Stimulated activated CD4-positive, alpha-beta T cell treated with anti-CD3 and anti-CD28 coated beads, Interleukin-4, amount 100 ng/mL, for 24 hours (primary cell): ENCODE measurements at places on chromosomes 11 and 22.

DNA sequence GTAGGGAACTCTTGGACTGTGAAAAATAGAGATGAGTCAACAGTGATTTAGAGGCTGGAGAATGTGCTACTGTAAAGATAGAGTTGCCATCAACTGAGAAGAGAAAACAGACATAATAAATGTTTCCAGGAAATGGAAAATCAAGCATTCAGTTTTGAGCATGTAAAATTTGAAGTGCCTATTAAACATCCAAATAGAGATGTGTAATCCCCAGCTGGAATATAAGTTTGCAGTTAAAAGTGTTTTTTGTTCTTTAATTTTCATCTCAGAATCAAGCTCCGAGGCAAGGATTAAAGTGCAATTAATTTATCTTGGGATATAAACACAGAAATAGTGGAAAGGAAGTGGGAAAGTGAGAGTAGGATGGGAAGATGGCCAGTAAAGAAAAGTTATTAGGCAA lies 666.0 kb upstream of the RAG2 start:
- DNase-seq: no peak

DNA sequence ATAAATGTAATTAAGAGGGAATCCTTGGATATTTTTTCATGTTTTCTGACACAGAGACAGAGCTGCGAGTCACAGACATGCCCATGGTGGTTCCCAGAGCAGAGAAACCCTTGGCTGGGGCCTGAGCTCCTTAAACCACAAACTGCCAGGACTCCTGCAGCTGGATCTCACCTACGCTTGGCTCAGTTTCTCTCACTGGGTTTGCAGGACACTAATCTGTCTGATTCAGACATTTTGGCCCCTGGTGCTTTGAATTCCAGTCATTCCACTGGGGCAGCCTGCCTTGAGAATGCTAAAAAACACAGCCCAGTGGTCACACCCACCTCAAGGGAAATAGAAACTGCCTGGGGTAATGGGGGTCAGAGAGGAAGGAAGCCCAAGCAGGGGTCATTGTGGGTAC lies 122.6 kb downstream of the CCDC81 start:
- no peak for DNase-seq

DNA sequence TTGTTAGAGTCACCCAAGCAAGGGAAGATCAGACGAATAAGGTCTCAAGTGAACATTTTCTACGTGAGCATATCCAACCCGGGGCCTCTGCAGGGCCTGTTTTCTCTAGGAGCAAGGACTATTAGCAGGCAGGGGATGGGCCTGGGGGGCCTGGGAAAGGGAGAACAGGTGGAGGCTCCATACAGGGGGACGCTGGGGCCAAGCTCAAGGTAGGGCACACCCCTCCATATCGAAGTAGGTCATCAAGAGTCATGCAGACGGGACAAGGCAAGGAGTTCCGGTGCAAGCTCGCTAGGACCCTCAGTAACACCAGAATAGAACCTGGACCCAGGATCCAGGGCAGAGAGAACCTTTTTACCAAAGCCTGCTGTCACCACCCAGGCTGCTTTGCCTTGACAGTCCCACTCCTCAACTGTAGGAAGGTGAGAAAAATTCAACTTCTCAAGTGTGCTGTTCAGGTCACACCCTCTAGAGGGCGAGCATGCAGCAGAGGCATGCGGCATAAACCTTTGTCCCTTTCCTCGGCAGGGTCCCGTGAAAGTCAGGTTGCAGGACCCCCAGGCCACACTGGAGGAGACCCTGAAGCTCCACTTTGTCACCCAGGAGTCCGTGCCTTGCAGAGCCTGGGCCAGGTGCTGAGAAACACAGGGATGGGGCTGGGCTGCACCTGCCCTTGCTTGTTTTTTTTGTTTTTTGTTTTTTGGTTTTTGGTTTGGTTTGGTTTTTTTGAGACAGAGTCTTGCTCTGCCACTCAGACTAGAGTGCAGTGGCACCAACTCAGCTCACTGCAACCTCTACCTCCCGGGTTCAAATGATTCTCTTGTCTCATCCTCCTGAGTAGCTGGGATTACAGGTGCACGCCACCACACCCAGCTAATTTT lies 8.6 kb upstream of the APOBEC3B start:
- peak; percentile 45 for DNase-seq

GRCh38 chr22:25101501-25101900 lies 98.2 kb upstream of the CRYBB3 start:
- DNase-seq: no peak

DNA sequence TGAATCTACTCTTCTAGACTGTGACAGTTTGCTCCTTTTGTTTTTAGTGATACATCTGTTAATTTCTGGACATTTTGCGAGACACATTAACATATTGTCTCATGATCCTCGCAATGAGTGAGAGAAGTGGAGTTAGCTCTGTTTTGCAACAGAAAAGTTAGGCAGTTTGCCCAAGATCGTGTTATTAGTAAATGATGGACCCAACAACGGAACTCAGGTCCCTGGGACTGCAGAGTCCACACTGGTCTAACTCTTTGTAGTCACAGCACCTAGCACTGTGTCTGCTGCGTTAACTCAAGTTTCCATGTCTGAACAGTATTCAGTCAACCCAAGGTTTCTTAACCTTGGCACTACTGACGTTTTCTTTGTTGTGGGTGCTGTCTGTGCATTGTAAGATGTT lies 3.2 kb downstream of the DEPDC7 start:
- no peak for DNase-seq

DNA sequence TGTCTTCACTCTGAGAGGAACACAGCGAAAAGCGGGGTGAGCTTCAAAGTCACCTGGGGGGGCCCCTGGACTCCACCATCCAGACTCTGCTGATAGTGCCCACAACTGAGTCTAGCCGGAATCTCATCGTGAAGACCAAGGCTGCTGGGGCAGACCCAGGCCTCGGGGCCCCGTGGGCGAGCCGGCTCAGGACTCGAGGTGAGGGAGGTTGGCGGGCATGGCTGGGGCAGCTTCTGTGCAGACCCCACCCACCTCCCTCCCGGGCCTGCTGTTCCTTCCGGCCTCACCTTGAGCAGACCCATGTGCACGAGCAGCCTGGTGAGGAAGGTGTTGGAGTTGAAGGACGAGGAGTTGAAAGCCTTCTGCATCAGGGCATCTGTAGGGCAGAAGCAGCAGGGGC lies 8.7 kb upstream of the CHADL start:
- DNase-seq: no peak

DNA sequence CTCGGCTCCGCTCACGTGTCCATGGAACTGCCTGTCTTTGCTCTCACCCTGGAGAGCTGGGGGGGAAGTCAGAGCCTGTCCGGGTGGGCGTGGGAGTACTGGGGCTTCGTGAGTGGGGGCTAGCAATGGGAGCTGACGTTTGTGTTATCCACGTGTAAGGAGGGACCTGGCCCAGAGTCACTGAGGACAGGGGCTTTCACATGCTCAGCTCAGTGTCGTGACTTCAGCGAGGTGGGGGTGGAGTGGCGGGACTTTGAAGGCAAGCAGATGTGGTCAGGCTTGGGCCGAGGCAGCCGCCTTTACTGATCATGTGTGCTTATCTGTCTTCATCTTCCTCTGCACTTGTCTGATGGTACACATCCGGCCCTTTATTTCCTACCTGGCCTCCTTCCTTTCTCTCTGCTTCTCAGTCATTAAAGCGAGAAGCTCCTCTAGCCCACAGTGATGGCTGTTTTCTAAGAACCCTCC lies 113.1 kb upstream of the NNMT start:
- peak; percentile 50 for DNase-seq

- no peak for DNase-seq
These were observed 20.6 kb downstream of the IGSF9B start for GRCh38 chr11:133936136-133936535.

DNA sequence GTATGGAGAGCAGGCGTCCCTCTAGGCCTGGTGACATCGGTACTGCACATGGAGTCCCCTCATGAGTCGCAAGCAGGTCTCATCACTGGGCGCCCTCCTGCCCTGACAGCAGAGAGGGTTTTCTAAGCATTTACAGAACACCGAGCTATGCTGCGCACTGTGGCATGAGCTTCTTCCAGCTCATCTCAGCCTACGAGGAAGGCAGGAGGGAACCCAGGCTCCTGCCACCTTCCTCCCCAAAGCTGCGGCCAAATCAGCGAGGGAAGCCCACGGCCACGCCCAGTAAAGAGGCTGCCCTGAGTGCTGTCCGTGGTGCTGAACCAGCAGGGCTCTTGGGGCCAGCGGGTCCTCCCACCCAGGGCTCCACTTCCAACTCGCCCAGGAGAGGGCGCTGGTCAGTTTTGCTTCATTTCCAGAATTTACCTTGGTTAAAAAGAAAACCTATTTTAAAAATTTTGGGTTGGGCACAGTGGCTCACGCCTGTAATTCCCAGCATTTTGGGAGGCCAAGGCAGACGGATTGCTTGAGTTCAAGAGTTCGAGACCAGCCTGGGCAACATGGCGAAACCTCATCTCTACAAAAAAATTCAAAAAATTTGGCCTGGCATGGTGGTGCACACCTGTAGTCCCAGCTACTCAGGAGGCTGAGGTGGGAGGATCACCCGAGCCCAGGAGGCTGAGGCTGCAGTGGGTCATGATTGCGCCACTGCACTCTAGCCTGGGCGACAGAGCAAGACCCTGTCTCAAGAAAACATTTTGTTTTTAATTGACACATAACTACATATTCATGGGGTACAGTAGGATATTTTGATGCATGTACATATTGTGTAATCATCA lies 34.2 kb downstream of the PHF21B start:
- DNase-seq: peak; percentile 62

- no peak for DNase-seq
These were observed 104.5 kb upstream of the RAG2 start for GRCh38 chr11:36702330-36703054.

DNA sequence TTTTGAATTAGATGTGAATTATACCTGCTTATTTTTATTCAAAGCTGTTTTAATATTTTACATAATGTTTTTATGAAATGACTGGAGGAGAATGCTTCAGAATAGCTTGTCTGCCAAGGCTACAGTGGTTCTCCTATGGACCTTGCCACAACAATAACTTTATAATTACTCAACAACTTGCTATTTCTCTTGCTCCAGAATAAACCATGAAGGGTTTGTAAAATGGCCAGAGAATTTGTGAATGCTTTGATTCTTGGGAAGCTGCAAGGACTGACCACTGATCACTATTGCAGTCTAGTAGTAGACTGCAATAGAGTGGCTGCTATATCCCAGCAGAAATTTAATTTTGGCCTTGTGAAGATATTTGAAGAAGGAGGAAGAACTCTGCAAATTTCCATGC lies 199.7 kb downstream of the FAT3 start:
- DNase-seq: no peak

DNA sequence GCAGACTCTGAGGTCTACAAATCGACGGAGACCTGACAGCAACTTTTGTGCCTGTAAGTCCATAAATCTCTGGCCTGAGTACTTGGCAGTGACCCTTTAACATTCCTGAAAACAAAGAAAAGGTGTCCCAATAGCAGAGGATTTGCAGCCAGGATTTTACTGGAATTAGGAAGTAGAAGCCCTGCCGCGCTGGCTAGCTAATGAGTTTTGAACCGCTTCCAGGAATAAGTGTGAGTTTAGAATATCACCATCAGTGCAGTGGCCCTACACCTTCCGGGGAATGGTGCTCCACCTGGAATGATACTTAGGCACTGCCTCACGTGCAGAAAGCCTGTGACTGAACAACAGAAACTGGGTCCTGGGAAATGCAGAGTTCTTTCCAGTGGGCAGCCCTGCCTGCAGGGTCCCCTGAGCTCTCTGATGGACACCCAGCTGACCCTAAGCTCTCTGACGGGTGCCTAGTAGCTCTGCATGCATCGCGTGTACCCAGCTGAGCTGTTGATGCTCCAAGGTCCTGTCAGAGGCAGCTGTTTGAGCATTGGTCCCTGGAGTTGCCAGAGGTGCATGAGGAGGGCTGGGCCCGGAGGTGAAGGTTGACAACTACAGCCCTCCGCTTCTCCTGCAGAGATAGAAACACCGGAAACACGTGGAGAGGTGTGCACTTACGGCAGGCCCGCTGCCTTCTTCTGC lies 380.9 kb downstream of the TBC1D22A start:
- no peak for DNase-seq

DNA sequence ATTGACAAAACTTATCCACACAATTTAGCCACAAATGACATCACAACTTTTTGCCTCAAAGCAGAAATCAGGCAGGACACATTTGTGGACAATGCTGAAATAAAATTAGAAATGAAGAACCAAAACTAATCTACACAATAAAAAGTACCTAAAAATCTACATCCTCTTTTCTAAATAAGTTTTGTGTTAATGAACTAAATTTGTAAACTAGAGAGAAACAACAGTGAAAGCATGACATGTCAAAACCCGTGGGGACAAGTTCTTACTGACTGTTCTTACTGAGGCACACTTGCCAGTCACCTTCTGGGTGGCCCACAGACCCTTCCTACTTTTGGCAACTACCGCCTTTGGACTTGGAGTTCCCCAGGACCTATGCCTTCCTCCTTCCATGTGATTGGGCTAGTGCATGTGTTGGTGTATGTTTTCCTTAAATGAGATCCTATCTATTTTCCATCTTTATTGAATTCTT lies 60.7 kb upstream of the MUC15 start:
- DNase-seq: no peak

DNA sequence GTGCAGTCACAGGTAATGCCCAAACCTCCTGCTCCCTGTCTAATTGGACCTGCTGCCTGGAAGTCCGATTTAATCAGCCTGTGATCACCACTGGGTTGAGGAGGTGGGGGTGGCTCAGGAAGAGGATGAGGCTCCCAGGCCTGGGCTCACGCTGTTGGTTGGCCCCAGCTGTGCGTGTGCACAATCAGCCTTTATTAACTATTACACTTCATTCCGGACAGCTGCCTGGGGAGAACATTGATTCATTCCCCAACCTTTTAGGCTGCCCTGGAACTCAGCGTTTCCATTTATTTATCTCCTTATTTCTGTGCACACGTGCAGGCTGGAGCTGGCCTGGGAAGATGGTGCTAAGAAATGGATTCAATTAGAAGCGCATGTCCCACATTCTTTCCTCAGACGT lies 123.4 kb downstream of the DSCAML1 start:
- DNase-seq: no peak

- DNase-seq: peak; percentile 83
These were observed 109.8 kb downstream of the NAT10 start for GRCh38 chr11:34214961-34215805.

- DNase-seq: no peak
These were observed 51.5 kb upstream of the RPS13 start for GRCh38 chr11:17129003-17129402.

DNA sequence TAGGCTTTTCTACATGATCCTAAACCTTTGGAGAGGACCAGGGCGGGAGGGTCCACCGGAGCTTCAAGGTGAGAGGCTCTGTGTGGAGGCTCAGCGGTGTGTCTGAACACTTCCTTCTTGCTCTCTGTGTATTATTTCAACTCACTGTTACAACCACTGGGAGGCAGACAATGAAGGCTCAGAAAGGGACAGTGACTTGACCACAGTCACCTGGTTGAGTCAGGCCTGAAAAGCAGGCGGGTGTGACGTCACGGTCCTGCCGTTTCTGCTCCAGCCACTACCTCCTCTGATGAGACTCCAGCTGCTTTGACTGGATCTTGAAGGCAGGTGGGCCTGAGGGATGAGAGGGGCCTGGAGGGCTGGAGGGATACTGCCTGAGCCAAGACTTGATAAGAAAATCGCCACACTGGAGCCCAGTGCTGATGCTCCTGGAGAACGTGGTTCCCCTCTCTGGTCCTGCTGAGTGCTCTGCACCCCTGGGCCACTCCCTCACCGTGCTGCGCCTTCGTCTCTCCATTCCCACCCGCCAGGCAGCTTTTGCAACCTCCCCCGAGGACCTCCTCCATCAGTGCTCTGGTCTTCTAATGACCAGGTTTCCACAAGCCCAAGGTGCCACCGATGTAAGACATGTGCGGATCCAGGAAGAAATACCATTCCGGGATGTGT lies 27.9 kb downstream of the KCNC1 start:
- DNase-seq: no peak
